ENCODE measurements at places on chromosomes 12 and 14.

DNA sequence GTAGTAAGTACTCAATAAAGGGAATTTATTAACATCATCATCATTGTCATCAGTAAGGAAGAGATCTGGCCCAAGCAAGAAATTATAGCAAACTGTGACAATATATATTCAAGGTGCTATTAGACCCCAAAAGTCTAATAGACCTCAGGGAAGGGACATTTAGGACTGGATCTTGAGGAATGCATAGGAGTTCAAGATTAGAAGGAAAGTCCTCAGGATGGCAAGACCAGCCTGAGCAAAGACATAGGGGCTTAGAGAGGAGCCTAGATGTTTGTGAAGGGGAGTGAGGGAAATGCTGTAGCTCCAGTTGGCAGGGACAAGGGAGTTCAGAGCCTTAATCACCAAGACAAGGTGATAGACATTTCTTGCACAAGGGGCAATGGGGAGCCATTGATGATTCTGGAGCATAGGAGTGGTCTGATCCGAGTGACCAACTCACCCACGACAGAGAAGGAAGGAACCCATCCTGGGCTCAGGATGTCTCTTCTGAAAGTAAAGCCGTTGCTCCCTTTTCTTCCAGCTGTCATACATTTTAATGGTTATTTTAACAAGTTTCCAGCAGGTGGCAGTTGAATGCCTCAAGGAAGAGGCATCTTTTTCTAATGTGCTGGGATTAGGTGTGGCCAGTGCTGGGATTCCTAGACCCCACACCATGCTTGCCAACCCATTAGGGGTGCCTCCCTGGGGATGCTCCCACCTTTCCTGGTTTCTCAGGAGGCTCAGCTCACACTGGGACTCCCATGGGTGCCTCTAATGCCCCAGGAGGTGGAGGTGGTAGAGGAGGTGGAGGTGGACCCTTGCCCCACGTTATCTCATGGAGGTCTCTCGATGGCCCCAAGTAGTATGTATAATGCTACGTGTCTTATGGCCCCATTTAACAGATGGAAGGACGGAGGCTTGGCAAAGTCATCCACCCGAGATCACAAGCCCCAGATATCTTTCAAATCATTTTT, 37.8 kb downstream of the PHETA1 start:
- no peak for DNase-seq

DNA sequence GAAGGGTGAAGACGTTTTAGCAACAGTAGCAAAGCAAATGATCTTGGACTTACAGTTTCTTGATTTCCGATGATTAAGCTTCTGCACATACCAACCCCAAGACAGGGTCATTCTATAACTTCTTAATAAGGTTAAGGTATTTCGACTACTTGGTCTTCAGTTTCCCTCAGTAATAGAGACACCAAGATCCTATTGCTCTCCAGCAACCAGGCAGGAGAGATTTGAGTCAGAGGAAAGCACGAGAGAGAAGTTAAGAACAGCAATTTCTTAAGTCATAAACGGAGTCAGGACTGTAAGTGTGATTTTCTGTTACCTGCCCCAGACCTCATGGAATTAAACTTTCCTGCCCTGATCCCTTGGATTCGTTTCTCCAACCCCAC, 215.6 kb downstream of the TTC8 start:
- DNase-seq = no peak

GRCh38 chr14:81681541-81681940, 147.9 kb upstream of the SEL1L start:
- DNase-seq = no peak

- peak; percentile 67 for DNase-seq
Measured at GRCh38 chr12:117874842-117875434, 93.9 kb downstream of the KSR2 start.

- DNase-seq = no peak
Measured at GRCh38 chr14:74301594-74302151, 1.1 kb downstream of the ABCD4 start.

- no peak for DNase-seq
Measured at GRCh38 chr12:65778258-65779090, 45.8 kb upstream of the HMGA2 start.

DNA sequence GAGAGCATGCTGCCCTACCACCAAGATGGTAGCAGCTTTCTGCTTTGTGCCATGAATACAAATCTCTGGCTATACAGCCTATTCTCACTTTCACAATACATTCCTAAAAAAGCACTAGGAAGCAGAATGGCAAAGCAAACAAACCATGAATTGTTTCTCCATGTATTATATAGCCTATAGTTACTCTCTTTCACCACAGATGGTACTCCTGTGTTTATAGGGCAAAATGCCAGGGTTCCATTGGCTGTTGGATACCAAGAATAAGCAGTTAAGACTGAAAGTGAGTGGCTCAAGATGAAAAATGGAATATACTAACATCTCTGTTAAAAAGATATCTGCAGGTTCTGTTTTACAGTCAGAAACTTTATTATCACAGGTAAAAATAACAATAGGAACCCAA, 11.1 kb downstream of the ARF3 start:
- no peak for DNase-seq

DNA sequence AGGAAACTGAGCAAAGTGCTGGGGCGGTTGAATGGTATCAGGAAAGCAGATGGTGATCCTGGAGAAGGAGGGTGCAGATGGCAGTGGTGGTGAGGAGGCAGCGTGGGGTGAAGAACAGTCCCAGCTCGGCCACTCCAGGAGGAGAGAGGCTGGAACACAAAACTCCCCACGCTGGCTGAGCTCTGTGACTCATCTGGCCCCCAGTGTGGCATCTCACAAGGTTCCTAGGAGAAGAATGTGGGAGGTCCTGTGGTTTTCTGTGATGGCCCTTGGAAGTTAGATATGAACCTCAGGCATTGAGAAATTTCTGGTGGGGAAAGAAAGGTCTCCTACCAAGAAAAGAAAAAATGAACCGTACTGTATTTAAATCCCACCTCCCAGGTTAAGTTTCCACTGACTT, 8.0 kb upstream of the NRXN3 start:
- DNase-seq = no peak

GRCh38 chr14:47744155-47744554, 68.8 kb upstream of the MDGA2 start:
- no peak for DNase-seq

- DNase-seq = no peak
Measured at GRCh38 chr12:90355711-90356355, 599.1 kb downstream of the CCER1 start.

DNA sequence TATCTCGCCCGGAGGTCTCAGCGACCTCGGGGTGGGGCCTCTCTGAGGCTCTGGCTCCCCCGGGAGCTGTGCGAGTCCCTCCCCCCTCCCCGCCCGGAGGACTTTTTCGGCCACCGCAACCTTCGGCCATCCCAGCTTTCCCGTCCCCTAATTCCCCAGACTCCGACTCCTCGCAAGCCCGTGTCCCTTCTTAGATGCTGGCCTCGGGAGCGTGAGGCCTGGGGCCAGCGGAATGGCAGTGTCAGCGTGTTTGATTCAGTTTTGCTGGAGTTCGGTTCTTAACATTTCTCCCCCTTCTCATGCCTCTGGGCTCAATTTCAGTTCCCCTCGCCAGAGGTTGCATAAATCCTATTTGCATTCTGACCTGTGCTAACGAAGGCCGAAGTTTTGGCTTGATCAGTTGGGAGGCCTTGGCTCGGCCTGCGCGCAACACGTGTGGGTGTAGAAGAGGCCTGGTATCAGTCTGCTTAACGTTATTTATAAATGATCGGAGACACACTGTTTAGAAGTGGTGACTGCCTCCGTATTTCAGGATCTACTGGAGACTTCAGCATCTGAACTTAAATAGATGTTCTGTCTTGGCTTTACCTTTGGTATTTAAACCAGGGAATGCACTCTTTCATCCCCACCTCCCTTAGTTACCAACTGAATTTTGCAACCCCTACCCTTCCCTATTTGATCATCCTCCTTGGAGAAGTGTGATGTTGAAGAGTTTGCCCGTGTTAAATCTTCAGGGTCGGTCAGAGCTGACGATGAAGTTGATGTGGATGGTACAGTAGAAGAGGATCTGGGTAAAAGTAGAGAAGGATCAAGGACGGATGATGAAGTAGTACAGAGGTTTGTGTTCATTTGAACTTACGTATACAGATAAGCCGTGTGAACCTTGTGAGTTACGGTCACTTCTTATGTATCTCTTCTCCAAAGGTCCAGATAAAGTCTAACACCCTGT, 851 bp downstream of the HSP90B1 start:
- DNase-seq = peak; percentile 40

- DNase-seq = no peak
Measured at GRCh38 chr12:29902043-29902442, 118.3 kb upstream of the TMTC1 start.

- no peak for DNase-seq
Measured at GRCh38 chr12:9273276-9273675, 65.1 kb upstream of the PZP start.

GRCh38 chr12:83132360-83132759, 445.7 kb downstream of the TMTC2 start:
- DNase-seq = no peak

DNA sequence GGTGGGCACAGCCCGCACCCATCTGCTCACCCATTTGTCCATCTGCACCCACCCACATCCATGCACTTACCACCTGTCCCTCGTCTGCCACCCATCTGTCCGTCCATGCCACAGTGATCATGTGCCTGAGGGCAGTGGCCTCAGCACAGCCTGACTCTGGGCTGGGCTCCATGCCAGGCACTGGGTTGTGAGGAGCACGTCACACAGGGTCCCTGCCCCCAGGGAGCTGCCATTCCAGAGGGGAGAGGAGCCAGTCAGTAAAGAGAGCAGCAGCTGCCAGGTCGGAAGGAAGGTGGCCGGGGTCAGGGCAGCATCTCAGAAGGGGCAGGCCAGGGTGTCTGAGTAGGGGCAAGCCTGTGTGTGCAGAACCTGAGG, 43.6 kb downstream of the FBRSL1 start:
- DNase-seq = no peak

- DNase-seq = no peak
Measured at GRCh38 chr12:52454411-52455201, 2.7 kb upstream of the KRT6B start.

DNA sequence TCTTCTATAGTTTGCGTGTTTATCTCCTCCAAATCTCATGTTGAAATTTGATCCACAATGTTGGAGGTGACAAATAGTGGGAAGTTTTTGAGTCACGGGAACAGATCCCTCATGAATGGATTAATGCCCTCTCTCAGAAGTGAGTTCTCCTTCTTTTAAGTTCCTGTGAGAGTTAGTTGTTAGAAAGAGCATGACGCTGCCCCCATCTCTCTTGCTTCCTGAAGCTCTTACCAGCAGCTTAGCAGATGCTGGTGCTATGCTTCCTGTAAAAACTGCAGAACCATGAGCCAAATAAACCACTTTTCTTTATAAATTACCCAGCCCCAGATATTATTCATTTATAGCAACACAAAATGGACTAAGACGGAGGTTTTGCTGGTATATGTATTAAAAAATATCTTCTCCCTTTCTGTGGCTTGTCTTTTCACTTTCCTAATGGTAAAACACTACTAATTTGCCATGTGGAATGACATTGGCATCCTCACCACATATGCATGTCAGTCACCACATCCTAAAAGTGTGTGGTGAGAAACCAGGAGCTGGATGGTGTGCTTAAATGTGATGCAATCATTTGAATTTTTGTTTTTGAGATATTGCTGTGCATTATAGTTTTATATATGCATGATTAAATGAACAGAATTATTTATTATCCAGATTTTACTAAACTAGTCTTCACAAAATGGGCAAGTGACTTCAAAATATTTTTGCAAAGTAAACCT, 449.3 kb downstream of the ADAMTS20 start:
- DNase-seq = no peak

- DNase-seq = no peak
Measured at GRCh38 chr12:92552412-92553108, 150.2 kb upstream of the PLEKHG7 start.

DNA sequence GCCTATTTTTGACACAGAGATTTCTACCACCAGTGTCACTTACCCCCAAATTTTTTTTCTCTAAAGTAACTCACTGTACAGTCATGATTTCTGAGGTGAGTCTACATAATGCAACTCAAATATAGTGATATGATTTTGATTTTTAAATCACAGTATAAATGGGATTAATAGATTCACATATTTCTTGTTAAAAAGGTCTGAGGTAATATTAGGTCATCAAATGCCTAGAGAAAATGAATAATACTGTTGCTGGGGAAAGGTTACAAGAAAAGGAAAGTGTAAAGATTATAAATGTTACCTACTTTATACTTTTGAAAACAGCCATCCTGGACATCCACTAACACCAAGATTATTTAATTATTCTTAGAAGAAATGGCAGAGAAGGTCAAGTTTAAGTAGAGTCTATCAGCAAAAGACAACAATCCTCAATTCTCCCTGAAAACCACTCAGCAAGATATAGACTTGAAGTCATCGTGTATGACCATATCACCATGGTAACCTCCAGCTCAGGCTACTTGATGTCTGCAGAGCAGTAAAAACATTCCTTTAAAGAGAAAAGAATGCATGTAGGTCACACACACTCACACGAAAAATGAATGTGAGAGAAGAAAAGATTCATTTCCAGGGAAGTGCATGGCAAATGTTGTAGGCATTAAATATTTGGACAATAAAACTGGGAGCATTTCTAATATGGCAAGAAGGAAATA, 58.7 kb downstream of the CCDC59 start:
- no peak for DNase-seq

- no peak for DNase-seq
Measured at GRCh38 chr14:75260025-75260763, 18.4 kb upstream of the FOS start.

DNA sequence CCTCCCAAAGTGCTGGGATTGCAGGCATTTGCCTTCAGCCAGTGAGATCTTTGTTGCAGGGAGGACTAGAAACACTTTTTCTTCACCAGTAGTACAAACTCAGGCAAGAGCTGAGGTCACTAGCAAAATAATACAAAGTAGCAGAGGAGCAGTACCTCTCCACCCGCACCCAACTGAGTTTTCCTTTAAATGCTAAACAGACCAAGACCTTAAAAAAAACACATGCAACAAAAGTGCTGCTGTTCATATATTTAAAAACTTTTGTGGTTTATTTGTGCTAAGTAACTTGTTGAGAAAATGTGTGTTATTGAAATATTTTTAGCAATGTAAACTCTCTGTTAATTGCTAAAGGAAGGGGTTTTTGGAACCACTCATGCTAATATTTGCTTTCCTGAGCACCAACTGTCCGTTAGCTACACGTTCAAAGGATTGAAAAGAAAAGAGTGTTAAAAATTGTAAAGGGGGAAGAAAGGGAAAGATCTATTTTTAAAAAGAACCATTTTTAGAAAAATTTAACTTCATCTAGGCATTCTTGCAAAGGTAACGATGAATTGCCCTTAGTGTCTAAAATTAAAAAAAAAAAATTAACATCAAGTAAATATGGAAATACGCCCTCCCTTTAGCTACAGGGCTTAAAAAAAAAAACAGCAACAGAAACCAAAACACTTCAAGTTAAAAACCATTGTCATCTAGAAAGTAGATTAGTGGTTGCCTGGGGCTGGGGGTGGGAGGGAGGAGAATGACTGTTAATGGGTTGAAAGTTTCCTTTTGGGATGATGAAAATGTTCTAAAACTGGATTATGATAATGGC, 114.0 kb upstream of the KRAS start:
- DNase-seq = peak; percentile 49

- peak; percentile 8 for DNase-seq
Measured at GRCh38 chr14:69090187-69090789, 62.6 kb downstream of the DCAF5 start.

GRCh38 chr14:51929166-51929565, 60.2 kb upstream of the RTRAF start:
- DNase-seq = no peak

- DNase-seq = no peak
Measured at GRCh38 chr12:111216387-111217159, 152.3 kb downstream of the PHETA1 start.

- DNase-seq = no peak
Measured at GRCh38 chr14:69153873-69154270, 953 bp upstream of the DCAF5 start.

All from stimulated activated CD4-positive, alpha-beta T cell treated with anti-CD3 and anti-CD28 coated beads, Interleukin-12 subunit alpha, Interleukin-12 subunit beta, amount 100 ng/mL, for 4 hours (primary cell).